ENCODE measurements at places on chromosomes 11 and 22.

DNA sequence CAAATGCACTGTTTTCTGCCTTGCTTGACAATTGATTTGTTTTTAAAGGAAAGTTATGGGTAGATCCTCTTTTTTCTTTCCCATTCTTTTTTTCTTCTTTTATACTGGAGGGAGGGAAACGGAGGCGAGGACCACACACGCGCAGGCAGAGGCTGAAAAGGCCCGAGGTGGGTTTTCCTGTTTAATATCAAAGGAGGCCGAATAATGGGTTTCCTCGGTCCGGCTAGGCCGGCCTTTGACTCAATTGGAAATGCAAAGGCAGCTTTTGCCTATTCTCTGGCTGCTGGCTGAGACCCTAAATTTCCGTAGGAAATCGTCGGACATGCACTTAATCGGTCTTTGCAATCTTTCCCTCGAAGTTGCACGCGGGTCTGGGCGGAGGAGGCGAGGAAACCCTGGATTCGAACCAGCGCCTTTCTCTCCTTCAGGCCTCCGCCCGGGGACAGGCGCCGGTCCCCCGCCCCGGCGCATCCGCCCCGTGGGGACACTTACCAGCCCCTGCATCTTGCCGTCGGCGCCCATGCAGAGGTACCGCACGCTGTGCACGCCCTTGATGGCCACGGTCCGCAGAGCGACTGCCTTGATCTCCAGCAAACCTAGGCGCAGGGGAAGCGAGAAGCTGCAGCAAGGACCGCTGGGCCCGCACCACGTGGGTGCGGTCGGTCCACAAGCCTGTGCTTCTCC lies 911 bp downstream of the FGF19 start:
- no peak for DNase-seq

DNA sequence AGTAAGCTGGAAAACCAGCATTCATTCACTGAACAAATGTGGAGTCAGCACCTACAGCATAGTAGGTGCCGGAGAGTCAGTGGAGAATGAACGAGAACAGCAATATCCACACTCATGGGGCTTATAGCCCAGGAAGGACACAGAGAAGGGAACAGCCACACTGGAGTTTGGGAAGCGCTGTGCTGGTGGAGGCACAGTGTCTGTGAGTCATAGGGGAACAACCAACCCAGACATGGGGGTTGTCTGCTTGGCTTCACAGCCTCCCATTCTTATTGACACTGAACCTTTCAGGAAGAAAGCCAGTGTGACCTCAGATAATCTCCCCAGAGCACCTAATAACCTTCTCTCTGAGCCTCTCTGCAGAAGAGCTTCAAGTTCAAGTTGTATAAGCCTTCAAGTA lies 56.6 kb upstream of the UBASH3B start:
- no peak for DNase-seq

DNA sequence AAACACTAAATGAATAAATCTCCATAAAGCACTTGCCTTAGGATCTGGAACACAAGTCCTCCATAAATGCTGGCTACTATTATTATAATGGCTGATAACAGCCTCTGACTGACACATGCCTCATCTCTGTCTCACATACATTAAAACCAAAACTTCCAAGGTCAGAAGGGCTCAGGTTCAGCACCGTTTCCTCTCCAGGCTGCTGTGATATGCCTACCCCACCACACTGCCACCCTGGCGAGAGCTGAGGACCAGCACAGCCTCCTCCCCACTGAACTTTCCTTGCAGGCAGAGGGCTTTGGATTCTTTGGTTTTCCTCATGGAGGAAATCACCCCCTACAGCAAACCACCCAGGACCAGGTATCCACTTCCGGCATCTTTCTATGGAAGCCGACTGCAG lies 112.8 kb downstream of the ABTB2 start:
- no peak for DNase-seq

DNA sequence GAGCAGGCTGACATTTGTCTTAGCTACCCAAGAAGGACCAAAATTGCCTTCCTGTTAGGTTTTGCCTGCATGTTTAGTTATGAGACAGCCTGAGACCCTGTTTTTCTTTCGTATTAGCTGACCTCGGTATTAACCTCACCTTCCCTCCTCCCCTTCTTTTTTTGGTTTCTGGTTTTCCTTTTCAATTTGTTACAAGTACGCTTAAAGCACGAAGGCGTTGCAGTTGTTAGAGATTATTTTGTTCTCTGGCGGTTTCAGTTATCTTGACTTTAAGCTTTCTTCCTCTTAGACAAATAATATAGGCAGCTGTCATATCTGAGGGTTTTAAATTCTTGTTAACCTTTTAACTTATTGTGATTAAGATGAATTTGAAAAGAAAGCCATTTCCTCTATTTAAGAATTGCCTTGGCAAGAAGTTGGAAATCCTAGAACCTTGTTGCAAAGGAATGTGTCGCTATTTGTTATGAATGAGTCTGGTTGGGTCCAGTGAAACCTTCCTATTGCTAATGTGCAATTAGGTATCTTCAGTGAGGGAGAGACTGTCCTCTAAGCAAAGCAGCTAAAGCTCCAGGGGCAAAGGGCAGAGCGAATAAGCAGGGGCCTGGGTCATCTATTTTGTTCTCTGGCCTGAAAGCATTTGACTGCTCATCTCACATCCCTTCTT lies 45.7 kb downstream of the PACS1 start:
- no peak for DNase-seq

DNA sequence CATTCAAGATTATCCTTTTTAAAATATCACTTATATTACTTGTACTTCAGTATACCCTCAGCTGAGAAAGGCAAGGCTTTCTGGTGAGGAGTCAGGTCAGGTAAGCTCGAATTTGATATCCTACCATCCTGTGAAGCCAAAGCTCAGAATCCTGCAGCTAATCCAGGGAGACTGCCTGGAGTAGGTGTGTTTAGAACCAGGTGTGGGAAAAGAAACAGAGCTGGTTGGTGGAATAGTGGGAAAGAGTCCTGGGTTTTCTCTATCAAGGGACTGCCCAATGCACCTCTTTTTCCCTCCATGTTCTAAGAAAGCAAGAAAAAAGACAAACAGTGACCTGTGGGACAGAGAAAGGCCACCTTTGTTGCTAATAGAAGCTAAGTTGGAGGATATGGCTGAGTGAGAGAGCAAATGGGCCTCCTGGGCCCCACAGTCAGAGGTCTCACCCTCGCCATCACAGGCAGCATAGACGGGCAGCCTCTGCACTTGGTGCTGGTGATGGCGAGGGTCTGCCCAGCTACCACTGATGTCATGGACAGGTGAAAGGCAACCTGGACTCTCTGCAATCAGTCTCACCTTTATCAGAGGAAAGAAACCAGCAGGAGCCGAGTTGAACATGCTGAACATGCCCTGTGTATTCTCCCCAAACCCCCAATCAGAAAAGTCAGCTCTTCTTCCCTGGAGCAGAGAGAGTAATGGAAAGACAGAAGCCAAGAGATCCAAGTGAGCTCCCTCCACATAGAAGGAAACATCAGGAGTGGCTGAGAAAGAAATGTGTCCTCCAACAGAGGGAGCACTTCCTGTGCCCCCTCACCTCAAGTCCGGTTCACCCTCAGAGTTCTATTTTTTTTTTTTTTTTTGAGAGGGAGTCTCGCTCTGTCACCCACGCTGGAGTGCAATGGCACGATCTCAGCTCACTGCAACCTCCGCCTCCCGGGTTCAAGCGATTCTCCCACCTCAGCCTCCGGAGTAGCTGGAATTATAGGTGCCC lies 491.3 kb downstream of the BUD13 start:
- no peak for DNase-seq

GRCh38 chr11:43697679-43698078 lies 17.1 kb downstream of the HSD17B12 start:
- DNase-seq, result no peak

DNA sequence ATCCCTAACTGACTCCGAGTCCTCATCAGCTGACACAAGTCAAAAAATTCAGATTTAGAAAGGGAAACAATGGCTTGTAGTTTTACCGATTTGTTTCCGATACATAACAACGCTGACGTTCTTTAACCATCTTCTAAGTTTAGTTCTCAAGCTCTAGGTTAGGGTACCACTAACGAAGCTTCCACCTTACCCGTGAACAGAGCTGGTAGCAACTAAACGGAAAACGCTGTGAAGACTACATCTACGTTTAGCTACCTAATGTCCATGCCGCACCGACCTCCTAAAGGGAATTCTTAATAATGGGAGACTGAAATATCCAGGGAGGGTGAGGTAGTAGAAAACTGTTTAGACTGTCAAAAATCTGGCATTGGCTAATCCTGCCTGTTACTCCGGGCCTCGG lies 1.0 kb downstream of the NUP98 start:
- DNase-seq, result no peak

All from NCI-H526 treated with DMSO at 0.1 percent for 48 hours (cell line).